ENCODE measurements at places on chromosomes 1 and 21.

DNA sequence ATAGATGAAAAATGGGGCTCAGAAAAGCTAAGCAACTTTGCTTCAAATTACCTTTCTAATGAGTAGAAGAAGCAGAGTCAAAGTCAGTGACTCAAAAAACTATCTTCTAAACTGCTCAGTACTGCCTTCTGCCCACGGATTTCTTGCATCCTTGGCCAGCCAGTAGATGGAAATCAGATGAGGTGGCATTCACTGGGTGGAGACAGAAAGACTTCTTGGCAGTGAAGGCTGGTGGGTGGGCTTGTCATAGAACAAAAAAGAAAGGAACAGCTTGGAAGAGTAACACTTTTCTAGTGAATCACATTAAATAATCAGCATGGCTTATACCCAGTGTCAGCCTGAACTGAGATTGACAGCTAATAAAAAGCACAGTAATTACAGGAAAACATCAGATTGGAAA is 170.7 kb downstream of the ST6GALNAC5 start:
- no peak for DNase-seq

DNA sequence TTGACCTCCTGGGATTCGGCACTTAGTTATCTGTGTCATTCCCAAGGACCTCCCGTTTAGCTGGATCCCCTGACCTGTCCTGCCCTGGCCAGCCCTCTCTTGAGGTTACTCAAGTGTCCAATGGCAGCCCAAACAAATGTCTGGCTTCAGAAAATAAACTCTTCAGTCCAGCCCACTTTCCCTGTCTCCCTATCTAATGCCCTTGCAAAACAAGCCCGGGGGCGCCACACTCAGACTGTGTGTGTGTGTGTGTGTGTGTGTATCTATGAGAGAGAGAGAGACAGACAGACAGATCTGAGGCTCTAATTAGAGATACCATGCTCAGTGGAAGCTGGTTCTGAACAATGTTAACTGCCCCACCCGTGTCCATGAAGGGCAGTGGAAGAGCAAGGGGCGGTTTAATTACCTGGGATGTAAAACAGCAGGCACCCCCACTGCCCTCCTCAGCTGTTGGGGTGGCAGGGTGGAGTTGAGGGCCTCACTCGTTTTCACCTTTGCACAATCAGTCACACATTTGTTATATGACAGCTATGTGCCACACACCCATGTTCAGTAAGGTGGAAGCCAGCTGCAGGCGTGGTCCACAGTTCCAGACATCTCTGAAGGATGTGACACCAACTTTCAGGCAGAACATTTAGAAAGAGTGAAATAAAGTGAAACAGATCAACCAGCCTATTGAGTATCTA is 57.4 kb downstream of the B3GALT5 start:
- no peak for DNase-seq

GRCh38 chr1:180837020-180837419 is 75.7 kb upstream of the KIAA1614 start:
- DNase-seq: no peak

- DNase-seq: no peak
Measured at GRCh38 chr1:59751801-59752200, 62.9 kb upstream of the HOOK1 start.

DNA sequence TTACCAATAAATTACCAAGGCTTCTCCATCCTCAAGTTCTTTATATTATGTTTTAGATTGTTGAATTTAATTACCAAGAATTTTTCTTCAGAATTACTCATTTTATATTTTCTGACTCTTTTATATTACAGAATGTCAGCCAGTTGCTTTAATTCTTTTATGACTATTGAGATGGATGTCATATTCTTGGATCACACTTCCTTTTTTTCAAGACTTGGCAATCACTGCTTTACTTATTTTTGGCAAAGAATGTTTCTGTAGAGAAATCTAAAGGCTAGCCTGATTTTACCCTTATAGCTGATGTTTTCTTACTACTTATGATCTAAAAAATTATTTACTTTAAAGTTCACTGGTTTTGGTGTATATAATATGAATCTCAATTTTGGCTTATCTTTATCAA is 721.1 kb upstream of the TMPRSS15 start:
- no peak for DNase-seq

DNA sequence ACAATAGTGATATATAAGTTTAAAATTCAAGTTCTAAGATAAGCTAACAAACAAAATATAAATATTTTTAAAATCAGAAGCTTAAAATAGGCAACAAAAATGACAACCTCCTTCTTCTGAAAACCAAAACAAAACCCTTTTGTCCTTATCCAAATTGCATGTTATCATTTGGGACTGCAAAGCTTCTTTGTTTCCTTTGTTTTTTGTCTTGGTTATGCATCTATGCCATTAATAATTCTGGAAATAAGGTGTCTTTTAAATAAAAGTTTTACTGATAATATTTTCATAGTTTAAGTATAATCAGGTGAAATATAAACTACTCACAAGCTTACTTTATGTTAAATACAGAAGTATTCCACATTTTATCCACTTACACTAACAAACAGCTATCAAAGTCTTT is 20.5 kb downstream of the ADSS2 start:
- no peak for DNase-seq

DNA sequence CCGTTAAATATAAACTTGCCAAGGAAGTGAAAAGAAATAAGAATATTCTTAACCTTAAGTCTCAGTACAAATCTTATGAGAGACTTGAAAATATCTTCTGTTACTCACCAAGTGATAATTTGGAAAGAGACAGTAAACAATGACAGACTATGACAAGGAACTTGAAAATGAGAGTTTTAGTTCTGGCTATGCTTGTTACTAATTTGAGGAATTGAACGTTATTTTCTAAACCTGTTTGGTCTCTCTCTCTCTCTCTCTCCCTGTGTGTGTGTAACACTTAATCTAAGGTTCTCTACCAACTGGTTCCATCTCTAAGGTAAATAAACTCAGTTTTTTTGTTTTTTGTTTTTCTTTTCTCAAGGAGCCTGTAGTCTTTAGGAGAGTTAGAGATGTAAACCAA is 161.8 kb downstream of the AMY1C start:
- no peak for DNase-seq

DNA sequence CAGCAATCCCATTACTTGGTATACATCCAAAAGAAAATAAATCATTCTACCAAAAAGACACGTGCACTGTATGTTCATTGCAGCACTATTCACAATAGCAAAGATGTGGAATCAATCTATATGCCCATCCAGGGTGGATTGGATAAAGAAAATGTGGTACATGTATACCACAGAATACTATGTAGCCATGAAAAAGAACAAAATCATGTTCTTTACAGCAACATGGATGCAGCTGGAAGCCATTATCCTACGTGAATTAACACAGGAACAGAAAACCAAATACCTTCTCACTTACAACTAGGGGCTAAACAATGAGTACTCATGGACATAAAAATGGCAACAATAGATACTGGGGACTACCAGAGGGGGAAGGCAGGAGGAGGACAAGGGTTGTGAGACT is 147.3 kb downstream of the TIAM1 start:
- DNase-seq: no peak

- DNase-seq: no peak
Measured at GRCh38 chr21:43814215-43815106, 25.1 kb downstream of the RRP1 start.

DNA sequence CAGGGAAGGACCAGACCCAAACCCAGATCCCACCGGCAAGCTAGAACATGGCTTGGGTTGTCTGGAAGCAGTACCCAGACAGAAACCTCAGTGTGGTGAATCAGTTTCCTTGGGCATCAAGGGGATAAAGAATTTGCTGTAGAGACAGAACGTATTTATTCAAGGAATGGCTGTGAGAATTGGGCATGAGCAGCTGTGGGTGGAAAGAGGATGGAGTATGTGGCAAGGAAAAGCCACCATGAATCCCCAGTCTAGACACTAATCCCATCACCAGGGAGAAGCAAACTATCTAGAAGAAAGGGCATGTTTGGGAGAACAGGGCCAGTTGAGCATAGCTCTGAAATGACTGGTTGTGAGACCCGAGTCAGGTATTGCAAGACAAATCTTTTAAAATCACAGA is 109.2 kb downstream of the TOMM20 start:
- DNase-seq: no peak

GRCh38 chr1:166112425-166112824 is 54.4 kb downstream of the FAM78B start:
- no peak for DNase-seq

DNA sequence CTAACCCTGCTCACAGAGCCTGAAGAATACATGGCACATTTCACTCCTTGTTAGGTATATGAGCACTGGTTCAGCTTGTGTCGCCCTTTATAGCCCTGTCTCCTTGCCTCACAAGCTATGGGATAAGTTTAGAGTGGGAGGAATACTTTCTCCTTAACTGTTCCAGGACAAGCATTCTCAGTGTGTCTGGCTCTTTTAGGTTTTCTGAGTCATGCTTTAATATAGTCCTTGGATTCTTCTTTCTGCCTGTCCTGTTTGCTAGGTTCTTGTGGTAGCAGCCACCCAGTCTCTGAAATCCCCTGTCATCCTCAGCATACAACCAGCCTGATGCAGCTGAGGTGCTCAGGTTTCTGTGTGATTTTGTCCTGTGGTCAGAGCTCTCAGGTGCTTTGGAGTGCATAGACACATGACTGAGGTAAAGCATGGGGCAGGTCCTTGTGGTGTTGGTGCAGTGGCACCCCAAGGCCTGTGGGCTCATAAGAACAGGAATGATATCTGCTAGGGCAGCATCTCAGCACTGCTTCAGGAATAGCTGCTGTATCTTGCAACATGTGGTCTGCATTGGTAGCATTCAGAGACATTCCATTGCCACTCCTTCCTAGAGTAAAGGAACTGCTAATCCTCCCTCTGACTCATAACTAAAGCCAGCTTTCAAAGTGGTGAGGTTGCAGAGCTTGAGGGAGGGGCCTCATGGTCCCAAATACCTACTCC is 14.2 kb upstream of the CASQ2 start:
- DNase-seq: no peak

GRCh38 chr1:22163137-22163536 is 20.2 kb upstream of the WNT4 start:
- no peak for DNase-seq
